ENCODE measurements at places on chromosomes 7 and 10. TPM values are rescaled to one million over a fixed set of nuclear protein-coding genes. Genes with fewer than 3 reads are reported as not detected.

The TRPV5 gene
- not detected for total RNA-seq

GRCh38 chr7:1122832-1123501 lies 35.1 kb downstream of the GPER1 start:
- DNase-seq: no peak

DNA sequence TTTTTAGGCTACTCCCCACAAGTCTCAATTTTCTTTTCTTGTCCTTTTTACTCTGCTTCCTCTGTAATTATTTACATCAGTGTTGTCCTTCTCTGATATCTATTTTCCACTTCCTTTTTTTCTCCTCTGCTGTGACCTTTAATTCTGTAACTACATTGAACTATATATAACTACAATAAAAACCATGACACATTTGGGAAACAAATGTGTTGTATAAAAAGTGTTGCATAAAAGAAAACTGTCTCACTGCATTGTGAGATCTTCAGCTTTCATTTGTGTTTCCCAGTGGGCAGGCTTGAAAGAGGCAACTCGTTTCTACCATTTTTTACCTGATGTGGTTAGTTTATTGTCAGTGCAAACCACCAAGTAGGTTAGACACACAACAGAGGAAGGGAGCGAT lies 483.9 kb upstream of the NRP1 start:
- DNase-seq: no peak

GRCh38 chr7:1703441-1703840 lies 33.4 kb downstream of the ELFN1 start:
- DNase-seq: no peak

The ADRA2A gene
- 19.1 TPM for total RNA-seq

- DNase-seq: no peak
These were observed 3.2 kb downstream of the C10orf105 start for GRCh38 chr10:71716426-71716825.

DNA sequence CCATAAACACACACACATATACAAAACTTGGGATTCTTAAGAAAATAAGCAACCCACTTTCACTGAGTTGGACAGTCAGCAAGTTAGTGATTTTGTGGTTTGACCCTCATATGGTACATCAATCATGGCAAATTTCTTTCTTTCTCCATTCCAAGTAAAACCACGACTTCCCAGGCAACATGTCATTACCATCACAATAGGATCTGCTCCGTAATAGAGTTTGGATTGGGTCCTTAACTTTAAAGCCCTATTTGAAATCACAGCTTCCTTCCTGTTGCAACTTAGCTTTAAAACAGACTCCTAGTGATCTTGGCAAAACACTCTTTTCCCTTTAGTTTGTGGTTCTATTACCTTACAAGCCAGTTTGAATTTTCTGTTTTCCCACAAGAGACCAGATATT lies 483.6 kb downstream of the INHBA start:
- no peak for DNase-seq

- DNase-seq: no peak
These were observed 14.8 kb downstream of the SLC26A3 start for GRCh38 chr7:107788216-107788615.

- DNase-seq: peak; percentile 16
These were observed 298.5 kb downstream of the ELMO1 start for GRCh38 chr7:37150180-37150579.

The HMX3 gene
- total RNA-seq: not detected

DNA sequence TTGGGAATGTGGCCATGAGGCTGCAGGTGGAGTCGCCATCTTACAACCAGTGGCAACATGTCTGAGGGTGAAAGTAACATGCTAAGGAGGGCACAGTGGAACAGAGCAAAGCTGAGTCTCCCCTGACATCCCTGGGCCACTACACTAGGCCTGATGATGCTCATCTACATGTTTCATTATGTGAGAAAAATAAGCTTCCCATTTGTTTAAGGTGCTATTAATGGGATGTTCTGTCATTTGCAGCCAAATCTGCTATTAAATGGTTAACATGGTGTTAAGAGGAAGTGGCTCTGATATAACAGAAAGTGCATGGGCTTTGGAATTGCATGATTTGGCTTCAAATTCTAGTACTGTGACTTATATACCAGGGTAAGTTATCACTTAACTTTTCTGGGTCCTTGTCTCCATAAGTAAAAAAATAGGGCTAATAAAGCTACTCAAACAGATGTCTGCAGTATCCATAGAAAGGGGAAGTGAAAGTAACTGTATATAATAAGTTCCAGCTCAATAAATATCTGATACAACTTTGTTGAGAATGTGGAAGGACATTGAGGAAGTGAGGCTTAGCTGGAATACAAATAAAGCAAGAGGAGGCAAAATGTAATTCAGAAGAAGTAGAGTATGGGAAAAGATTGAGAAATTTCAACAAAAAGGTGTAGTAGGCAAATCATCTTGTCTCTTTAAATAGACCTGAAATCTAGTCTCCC lies 158.9 kb downstream of the RTKN2 start:
- DNase-seq: no peak

GRCh38 chr7:76008156-76008687 lies 13.8 kb upstream of the TMEM120A start:
- DNase-seq: no peak

- DNase-seq: no peak
These were observed 99.4 kb downstream of the RNF216 start for GRCh38 chr7:5681979-5682546.

The CUZD1 gene
- 1.1 TPM for total RNA-seq

DNA sequence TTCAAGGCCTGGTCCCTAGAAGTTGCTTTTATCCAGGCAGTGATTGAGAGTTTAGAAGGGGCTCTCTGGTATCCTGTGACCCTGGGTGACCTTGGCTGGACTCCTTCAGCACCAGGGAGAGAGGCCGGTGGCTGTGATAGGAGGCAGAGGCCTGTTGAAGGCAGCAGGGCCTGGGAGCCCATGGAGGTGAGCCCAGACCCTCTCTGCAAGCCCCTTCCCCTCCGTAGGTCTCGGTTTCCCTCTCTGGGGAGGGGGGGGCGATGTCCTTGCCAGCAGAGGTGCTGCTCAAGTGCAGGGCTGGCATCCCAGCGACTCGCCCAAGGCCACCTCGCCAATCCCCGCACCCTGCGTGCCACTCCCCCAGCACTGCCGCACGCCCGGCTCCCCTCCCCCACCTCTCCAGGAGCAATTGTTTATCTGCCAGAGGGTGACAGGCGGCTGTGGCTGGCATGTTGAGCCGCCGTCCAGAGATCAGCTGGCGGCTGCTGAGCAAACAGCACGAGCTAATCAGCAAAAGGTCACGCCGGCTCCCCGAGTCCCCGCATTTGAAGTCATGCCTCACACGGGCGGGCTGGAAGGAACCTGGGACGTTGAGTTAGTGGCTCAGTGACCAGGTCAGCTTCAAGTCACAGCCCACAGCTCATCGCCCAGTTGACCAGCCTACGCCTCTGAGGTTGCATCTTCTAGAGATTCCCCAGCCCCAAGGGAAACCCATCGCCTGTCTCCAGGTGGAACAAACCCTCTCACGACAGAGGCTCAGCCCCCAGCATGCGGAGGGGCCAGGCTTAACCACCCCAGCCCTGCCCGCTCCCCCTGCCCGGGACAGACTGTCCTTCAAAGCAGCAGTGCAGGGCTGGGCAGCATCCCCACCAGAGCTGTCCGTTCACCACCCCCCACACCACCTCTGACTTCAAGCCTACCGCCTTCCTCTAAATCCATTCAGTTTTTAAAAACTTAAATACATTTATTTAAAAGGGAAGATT lies 43.7 kb downstream of the ELFN1 start:
- DNase-seq: no peak

DNA sequence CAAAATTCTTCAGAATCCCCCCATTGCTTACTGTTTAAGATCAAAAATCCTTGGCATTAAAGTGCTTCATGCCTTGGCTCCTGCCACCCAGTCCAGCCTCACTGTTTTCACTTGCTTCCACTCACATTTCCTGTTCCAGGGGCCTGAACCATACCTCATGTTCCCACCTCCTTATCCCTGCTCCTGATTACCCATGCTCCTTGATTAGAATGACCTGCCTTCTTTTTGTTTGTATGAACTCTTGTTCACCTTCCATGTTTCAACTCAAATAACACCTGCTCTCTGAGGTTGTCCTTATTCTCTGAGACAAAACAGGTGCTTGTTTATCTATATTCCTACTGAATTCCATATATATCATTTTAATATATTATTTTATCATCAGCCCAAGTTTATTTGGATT lies 77.1 kb upstream of the VSTM2A start:
- no peak for DNase-seq

- no peak for DNase-seq
These were observed 235.1 kb upstream of the CXCL12 start for GRCh38 chr10:44619975-44620374.

DNA sequence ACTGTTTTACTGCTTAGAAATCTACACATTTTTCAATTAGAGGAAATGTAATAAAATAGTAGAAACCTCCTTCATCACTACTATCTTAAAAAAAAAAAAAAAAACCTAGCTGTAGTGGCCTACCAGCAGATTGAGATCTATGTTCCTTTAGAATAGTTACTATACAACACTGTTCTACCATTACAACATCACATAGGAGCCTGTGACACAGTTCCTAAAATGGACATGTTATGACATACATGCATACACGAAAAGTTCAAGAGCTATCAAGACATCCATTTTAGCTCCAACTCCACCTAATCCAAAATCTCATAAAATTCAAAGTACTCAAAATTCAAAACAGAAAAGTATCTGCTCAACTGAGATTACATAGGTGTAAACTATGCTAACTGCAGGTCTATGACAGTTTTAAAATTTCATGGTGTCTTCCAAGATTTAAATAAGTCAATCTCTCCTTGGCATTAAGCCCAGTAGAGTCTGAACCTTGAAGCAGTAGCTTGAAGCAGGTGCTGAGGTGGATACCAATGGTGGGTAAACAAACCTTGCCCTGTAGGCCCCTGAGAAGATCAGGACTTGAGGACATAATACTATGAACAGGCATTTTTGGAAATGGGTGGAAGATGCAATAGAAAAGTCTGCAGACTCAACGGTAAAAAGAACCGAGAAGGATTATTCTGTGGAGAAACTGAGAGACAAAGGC lies 17.0 kb downstream of the CACUL1 start:
- no peak for DNase-seq

- DNase-seq: no peak
These were observed 299.9 kb downstream of the AUTS2 start for GRCh38 chr7:69898189-69898588.

The DCLRE1A gene
- 3.4 TPM for total RNA-seq

DNA sequence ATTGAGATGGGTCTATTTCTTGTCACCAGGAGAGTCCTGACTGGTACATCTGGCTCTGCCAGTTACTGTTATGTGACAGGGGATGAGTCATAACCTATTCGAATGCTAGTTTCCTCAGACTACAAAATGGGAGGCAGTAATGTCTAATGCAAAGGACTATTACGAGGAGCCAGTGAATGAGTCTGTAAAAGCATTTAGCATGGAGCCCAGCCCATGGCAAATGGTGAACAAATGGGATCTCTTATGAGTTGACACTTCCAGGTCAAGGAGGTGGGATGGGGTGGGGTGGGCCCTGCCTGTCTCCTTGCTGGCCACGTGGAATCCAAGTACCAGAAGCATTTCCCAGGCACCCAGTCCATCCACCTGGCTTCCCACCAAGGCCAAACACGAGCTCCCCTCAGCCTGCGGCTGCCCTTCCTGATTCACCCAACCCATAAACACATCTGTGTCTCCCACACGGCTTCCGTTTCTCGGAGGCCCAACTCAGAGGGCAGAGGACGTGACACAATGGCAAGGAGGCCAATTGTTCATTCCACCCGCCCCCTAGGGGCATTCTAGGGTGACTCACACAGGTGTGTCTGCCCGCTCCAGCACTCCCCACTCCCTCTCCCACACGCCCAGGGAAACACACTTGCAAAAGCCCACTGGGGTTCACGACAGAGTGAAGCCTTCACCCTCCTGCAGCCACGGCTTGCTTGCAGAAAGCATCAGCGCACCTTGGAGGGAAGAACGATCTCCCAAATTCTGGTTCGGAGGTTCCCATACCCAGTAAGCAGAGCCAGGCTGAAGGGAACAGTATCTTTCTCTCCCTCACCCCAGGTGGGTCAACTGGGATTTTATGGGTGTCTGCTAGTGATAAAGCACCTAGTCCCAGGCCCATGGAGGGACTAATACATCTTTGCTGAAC lies 109.8 kb downstream of the SH3PXD2A start:
- peak; percentile 28 for DNase-seq

The VCL gene
- total RNA-seq: 126 TPM

DNA sequence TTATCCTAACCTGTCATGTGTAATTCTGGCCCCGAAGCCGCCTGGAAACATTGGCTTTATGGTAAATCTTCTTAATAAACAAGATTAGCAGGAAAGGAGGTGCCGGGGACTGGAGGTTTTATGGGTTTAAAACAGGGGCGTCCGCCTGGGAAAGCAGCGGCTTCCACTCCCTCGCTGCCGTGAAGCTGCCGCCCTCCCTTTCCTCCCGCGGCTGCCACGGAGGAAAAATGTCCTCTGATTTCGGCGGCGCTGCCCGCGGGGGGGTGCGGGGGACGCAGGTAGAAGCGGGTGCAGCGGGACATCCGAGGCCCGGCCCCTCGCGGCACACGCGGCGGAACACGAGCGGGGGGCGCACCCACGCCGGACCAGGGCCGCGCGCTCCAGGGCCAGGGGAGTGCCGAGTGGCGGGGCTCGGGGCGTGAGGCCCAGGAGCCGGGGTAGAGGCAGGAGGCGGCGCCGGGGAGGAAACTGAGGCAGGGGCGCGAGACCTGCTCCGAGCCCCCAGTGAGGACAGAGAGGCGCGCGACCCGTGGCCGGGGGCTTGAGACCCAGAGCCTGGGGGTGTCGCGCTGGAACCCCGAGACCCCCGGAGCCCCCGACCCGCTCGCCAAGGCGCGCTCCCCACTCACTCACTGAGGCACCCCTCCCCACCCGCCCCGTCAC lies 993 bp downstream of the PTPRN2 start:
- DNase-seq: no peak

The SPDYE11 gene
- total RNA-seq: not detected

The LIPK gene
- not detected for total RNA-seq

DNA sequence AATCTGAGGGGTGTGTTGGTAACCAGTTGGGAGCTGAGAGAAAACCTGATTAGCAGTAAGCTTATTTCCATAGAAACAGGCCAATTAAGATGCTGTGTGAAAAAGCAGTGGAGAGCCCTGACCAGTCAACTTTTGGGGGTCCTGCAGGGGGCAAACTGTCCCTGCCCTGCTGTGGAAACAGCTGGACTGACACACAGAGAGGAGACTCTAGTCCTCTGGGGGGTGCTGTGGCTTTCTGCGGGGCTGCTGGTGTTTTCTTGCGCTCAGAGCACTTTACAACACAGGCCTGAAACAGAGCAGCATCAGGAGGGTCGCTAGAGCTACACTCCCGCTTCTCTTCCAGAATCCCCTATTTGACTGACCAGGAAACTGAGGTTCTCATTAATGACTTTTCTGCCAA lies 546.9 kb upstream of the GALNT17 start:
- DNase-seq: no peak

The PKD2L1 gene
- total RNA-seq: not detected

GRCh38 chr7:94375691-94376090 lies 19.0 kb upstream of the COL1A2 start:
- no peak for DNase-seq

GRCh38 chr10:45375716-45376231 lies 1.8 kb downstream of the ALOX5 start:
- no peak for DNase-seq
